ENCODE measurements at places on chromosomes 3 and 15. TPM values are rescaled to one million over a fixed set of nuclear protein-coding genes. Genes with fewer than 3 reads are reported as not detected.

Gene NEDD4
- 6.5 TPM for total RNA-seq

Gene KCNMB2
- 3.3 TPM for total RNA-seq

Gene RPL29
- total RNA-seq = 1,285 TPM

DNA sequence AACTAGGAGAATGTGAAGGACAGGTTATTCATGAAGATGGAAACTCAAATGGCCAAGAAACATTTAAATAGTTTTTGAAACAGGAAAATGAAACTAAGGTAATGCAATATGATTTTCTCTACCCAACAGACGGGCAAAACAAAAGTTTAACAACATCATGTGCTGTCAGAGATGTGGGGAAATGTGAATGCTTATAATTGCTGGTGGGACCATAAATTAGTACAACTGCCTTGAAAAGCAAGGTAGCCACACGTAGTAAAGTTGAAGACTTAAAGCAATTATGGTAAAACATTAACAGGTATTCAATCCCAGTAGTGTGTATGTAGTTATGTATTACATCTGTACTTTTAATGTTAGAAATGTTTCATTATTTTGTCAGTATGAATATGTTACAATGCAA is 57.0 kb upstream of the C3orf80 start:
- no peak for DNase-seq

DNA sequence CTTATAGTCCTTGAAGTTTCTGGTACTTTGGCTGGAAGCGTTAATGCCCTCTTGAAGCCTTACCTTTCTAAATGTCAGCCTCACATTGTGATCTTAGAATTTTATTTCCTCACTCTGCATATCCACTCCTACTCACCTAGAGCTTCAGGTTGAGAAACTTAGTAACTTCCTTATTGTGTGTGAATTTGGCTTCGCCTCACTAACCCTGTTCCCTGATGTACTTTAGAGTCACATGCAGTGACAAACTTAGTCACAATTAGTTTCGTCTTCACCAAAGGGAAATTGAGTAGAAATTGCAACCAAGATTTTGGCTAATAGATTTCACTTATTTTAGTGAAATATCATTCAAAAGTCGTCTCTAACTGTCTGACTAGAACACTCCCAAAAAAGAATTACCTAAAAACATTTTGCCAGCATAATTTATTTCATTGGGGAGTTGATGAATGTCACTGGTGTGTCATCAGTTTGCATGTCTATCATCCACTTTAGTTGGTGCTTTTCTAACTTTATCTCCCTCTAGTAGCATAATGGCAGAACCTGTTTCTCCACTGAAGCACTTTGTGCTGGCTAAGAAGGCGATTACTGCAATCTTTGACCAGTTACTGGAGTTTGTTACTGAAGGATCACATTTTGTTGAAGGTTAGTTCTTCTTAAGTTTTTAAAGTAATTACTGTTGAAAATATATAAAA is 960 bp downstream of the MFN1 start:
- no peak for DNase-seq
